GM03348 (cell line): ENCODE measurements at places on chromosomes 7 and 10.

DNA sequence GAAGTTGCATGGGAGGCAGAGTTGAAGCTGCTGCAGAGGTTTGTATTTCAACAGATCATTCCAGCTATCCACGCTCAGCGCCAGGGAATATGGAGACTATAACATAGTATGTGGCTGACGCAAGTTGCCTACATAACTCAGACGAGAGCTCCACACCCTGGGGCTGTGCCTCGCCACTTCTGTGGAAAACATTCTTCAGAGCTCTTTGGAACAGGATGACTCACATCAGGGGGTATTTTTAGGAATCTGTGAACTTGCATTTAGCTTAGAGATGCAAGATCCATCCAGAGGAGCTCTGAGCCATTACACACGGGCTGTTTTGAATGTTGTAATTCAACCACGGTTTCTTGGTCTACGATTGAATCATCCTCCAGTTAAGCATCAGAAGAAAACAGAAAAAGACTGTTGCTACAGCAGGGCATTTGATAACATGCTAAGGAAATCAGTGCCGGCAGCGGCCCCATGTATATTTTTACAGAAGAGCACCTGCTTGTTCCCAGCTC is 481.5 kb upstream of the AKR1E2 start:
- DNase-seq, result peak; percentile 88

GRCh38 chr7:48742079-48742798 is 182.1 kb upstream of the CDC14C start:
- no peak for DNase-seq

DNA sequence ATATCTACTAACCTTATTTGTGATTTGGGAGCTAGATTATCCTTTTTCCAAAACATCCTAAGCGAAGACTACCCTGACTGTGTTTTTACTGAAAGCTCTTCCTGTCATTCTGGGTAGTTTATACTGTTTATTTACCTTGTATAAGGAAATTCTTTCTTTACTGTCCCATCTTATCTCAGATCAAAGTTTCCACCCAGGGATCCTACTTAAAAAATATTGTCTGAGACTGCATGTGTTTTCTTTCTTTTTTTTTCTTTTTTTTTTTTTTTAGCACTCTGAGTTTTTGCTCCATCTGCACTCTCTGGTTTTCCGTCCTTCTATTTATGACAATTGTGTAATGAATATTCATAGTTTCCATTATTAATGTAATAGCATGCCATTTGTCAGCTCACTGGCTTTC is 26.5 kb downstream of the CDK14 start:
- DNase-seq, result no peak

DNA sequence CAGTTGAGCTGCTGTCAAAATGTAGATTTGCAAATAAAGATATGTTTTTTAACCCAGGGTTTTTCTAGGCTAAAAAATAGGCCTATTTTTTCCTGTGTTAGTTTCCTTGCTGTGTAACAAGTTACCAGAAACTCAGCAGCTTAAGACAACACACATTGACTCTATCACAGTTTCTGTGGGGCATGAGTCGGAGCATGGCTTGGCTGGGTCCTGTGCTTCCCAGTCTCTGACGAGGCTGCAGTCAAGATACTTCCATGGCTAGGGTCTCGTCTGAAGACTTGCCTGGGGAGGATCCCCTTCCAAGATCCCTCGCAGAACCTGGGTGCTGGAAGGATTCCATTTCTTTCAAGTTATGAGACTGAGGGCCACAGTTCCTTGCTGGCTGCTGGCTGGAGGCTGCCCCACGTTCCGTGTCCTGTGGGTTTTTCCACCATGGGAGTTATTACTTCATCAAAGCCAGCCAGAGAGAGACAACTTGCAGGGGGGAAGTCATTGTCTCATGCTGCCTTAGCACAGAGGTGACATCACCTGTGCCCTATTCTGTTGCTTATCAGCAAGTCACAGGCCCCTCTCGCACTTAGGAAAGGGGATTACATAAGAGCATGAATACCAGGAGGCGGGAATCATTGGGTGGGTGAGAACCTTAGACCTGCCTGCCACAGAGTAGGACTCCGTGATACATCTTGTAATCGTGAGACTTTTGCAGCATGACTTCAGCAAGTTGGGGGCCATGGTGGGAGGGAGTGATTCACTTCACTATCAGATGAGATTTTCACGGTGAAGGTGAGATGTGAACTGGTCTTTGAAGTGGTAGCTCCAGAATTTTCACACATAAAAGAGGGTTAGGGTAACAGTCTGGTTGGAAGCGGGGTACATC is 77.9 kb downstream of the CCNY start:
- no peak for DNase-seq

DNA sequence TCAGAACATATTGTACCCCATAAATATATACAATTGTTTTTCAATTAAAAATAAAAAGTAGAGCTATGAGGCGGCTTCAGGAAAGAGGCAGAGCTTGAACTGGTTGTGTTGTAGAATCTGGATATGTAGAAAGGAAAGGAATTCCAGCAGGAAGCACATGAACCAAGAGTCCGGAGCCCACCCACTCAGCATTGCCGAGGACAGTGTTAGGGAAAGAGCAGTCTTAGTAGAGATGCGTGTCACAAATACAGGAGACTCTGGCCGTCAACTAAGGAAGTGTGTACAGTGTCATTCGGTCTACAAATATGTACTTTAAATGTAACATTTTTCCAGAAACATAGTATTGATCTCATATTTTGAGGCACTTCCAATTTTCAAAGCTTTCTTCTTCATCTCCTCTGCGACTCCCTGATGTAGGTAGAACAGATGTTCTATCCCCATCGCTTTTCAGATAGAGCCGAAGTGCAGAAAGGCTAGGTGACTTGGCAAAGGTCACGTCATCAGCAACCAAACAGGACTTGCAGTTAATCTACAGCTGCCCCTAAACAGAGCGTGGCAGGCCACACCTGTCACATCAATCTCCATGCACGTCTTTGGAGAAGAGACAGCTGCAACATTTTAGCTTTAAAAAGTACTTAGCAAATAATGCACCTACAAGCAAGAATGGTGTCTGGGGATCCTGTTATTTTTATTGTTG is 25.3 kb upstream of the GJD4 start:
- no peak for DNase-seq

- no peak for DNase-seq
Observed at GRCh38 chr7:29995652-29996051, 6.1 kb upstream of the SCRN1 start.
